ENCODE measurements at places on chromosomes 1 and 21.

DNA sequence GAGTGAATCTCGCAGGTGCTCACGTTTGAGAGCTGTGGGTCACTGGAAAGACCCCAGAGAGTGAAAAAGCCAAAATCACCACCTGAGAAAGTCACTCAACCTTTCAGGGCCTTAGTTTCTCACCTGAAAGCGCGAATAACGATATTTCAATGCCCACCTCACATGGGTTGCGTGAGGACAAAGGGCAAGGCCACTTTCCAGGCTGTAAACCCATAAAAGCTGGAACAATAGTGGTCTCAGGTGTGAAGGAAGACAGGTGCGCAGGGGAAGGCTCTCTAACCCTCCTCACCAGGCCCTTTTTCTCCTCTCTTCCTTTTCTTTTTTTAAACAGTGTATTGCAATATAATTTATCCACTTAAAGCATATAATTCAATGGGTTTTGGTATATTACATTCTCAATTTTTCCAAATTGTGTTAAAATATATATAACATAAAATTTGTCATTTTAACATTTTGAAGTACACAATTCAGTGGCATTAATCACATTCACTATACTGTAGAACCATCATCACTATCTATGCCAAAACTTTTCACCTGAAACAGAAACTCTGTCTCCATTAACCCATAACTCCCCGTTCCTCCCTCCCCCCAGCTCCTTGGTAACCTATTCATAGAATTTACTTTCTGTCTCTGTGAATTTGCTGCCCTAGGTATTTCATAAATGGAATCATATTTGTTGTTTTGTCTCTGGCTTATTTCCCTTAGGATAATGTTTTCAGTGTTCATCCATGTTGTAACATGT lies 118.4 kb upstream of the TNR start:
- DNase-seq = no peak

DNA sequence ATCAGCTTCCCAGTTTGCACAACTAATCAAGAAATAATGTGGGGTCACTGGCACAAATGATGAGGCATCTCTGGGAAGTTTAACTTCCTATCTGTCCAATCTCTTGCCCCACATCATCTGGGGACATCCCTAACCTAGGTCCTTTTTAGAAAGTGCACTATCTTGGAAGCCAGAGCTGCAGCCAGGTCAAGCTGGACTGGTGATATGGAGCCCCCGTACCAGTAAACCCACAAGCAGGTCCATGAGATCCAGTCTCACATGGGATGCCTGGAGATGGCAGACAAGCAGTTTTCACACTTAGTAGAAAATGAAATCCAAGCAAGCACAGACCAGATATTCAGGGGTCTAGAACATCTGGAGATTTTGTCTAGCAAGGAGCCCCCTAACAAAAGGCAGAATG lies 27.5 kb upstream of the BSDC1 start:
- DNase-seq = no peak

DNA sequence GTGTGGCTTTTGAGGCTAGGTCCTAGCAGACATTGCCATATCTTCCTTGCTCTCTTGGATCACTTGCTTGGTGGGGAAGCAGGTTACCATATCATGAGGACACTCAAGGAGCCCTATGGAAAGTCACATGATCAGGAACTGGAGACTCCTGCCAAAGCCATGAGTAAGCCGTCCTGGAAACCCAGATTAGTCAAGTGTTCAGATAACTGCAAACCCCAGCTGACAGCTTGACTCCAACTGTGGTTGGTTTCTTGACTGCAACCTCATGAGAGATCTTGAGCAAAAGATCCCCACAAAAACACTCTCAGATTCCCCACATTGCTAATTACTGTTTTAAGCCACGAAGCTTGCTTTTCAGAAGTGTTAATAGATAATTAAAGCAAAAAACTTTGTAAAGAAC lies 58.6 kb downstream of the CACNA1E start:
- DNase-seq = no peak

DNA sequence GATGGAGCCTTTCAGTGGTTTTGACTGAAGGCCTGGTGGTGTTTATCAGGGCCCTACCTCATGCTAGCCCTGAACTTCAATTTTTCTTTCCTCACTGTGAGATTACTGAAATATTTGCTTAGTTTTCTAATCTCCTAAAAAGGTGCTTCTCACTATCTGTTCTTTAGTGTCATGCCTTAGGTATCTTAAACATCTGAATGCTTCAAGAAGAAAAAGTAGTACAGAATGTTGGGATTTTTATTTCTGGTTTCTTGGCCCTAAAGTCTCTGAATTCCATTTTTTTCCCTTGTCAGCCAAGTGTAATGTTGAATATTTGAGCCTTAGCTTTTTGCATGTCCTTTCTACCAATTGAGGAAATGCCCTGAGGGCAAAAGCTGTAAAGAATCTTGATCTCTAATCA lies 47.9 kb upstream of the PRKACB start:
- no peak for DNase-seq

DNA sequence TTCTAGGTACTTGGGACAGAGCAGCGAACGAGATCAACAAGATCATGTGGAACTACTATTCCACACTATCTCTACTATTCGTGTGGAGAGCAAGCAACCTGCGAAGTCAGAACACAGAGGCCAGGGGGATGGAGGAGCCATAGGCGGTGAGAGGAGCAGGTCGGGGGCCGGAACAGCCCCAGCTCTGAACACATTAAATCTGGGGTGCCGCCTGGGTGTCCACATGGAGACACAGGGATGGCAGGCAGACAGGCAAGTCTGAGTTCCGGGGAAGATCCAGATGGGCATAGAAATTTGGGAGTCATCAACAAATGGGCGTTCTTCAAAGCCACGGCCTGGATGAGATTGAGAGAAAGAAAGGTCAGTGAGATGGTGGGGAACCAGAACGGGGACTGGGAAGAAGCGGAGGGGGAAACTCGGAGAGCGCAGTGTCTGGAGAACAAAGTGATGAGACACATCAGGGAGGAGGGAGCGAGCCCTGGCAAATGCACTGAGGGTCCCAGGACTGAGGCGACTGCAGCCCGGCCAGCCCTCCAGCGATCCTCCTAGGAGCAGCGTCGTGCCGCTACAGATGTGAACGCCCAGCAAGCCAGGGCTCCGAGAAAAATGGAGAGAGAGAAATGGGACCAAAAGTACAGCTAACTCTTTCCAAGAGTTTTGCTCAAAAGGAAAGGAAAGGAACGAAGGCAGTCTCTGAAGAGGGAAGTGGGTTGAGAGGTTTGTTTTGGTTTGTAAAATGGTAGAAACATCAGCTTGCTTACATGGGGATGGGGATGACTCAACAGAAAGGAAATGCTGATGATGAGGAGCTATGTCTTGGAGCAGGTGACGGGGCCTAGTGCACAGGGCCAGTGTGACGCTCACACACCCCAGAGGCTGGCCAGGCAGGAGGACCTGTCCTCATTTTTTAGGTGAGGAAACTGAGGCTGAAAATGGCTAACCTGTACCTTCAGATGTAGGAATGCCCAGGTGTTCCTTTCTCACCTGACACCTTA lies 84.5 kb downstream of the GLIS1 start:
- no peak for DNase-seq

DNA sequence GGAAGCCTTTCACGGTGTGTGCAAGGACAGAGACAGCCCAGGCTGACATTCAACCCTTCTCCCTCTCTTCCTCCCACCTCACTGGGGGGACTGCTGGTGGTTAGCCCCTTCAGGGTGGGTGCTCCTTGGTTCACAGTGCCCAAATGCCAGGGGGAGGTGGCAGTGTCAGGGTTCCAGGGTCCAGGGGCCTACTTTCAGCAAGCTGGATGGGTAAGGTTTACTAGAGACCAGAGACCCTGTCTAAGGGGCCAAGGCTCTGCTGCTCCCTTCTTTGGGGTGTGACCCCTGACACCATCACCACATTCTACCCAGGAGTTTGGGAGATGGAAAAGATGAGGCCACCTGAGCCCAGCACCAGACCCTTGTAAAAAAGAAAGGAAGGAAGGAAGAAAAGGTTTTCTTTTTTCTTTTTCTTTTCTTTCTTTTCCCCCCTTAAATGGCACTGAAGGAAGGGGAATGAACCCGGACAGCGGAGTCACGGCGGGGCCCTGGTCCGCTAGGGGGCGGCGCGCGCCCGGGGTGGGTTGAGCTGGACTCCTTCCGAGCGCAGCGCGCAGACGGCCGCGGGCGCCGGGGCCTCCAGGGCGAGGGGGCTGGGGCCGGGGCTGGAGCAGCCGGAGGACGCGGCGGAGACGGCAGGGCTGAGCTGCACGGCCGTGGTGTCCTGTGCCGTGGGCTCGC lies 18.8 kb downstream of the KNCN start:
- DNase-seq = peak; percentile 76

GRCh38 chr1:9889411-9889810 lies 20.7 kb downstream of the CTNNBIP1 start:
- DNase-seq = no peak

DNA sequence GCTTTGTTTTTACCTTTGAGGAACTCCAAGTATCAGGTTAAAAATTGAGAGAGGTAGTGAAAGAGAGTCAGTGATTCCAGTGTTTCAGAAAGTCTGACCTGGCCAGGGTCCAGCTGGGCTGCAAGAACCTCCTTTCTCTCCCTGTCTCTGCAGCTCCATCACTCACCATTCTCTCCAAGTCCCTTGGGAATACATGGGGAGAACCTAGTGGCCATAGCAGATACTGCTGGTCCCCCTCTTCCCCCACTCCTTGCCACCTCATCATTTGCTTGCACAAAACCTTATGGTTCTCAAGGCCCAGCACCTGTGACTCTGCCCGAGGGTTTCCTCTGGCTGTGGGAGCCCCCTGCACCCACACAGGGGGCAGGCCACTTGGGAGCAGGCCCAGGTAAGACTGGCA lies 279.5 kb downstream of the KIF26B start:
- DNase-seq = no peak

- DNase-seq = no peak
Observed at GRCh38 chr1:21912038-21912758, 24.9 kb downstream of the HSPG2 start.

- no peak for DNase-seq
Observed at GRCh38 chr1:6188466-6188865, 8.3 kb upstream of the CHD5 start.

All from hematopoietic multipotent progenitor cell treated with erythropoietin and hydrocortisone succinate and interleukin-3 and kit ligand, for 6 days (in vitro differentiated cells).